ENCODE measurements at places on chromosomes 3 and 15. TPM values are rescaled to one million over a fixed set of nuclear protein-coding genes. Genes with fewer than 3 reads are reported as not detected.

Gene PCSK6
- total RNA-seq = 3.6 TPM

Gene PTH1R
- total RNA-seq = 0.26 TPM

DNA sequence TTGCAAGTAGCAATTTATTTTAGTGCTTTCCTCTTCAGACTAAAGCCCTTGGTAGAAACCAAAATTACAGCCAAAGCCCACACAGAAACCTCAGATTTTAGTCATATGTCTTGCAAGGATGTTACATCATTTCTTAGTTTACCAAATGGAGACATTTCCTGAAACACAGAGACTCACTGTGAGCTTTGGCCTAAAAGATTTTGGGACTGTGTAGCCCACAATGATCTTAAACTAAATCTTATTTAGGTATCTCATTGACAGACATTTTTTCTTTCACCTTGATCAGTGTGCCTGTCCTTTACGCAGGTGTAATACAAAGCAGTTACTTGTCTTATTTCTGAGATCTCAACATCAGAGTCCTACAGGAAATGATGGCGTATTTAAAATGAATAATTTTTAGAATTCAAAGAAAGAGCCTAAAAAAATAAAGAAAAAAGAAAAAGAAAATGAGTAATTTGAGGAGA is 27.8 kb upstream of the AP4E1 start:
- no peaks in the 10 kb centered on the region for H3K4me1 ChIP-seq
- no peaks in the 10 kb centered on the region for H3K36me3 ChIP-seq

DNA sequence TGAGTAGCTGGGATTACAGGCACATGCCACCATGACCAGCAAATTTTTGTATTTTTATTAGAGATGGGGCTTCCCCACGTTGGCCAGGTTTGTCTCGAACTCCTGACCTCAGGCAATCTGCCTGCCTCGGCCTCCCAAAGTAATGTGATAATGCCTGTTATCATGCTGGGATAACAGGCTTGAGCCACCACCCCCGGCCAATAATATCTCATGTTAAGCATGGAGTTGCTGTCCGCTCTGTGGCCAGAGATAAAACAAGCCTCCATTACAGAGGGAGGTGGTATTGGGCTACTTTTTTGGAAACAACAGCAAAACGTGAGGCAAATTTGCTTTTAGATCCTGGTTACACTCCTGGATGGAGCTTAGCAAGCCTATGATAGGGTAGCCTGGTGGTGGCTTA is 32.9 kb upstream of the ALG1L2 start:
- no peaks in the 10 kb centered on the region for H3K36me3 ChIP-seq
- H3K27me3 ChIP-seq = no peaks in the 10 kb centered on the region
- H3K4me3 ChIP-seq = no peak overlapping the region
- H3K27ac ChIP-seq = no peak overlapping the region

DNA sequence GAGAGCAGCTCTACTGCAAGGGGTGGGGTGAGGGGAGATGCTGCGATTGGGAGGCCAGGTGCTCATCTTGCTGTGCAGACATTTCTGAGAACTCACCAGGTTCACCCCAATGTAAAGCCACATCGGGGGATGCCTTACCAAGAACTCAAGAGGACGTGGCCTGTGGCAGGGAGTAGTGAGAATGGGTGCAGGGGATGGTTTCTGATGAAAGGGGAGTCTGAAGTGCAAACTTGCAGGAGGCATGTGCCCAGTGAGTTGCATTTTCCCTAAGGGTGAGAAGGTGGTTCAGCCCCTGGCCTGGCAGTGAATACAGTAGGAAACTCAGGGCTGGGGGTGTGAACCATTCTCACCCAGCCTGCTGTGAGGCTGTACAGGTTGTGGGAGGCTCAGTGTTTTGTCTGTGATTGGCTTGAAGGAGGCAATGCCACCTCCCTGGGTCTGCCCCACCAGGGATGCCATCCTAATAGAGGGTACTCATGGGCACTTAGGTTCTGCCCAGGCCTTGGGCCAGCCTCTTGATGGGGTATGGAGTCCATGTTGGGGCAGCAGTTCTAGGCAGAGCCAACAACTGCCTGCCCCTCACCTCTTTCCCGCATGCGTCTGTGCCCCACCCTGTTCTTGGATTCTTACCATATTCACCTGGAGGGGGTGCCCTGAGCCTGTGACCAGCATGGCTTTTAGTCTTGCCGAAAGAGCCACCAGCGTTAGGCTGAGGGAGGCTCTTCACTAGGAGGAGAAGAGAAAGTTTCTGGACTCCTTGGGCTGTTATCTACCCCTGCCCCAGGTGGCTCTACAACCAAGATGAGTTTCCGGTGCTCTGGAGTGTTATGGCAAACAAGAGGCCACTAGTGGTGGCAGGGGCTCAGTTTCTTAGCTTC is 4.5 kb downstream of the HEMK1 start:
- no peak overlapping the region for H3K4me3 ChIP-seq
- no peaks in the 10 kb centered on the region for H3K36me3 ChIP-seq
- no peak for DNase-seq
- no peak overlapping the region for H3K27ac ChIP-seq
- no peaks in the 10 kb centered on the region for H3K27me3 ChIP-seq

DNA sequence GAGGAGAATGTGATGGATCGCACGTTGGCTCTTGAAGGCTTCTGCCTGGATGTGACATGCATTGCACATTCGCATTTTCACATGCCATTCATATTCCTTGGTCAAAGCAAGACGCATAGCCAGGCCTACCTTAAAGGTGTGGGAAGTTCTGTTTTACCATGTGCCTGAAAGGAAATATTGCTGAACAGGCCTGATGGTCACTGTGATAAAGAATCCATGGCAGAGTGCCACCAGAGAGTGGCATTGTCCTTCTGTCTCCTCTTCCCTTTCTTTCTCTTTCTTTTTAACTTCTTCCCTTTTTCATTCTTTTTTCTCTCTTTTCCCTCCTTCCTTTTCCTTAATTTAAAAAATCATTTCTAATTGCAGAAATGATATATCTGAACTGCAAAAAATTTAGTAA is 15.9 kb upstream of the MITF start:
- H3K36me3 ChIP-seq = no peaks in the 10 kb centered on the region
- no peak overlapping the region for H3K4me3 ChIP-seq
- DNase-seq = no peak
- H3K27me3 ChIP-seq = no peaks in the 10 kb centered on the region

DNA sequence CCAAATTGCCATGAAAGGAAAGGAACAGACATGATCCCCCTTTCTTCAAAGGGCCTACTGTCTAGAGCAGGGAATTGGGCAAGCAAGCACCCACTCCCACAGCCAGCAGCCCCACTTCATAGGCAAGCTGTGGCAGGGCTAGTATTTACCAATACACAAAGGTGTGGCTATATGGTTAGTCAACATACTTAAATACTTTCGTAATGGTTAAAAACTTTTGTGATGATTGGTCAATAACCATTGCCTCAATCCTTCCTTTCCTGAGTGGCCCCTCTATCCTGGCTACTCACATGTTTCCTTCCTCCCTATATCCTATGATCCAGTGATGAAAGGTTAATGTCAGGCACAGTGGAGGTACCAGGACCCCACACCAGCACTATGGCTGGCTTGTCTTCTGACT is 30.1 kb upstream of the ARL8B start:
- peak overlapping the region; percentile 59 for H3K27ac ChIP-seq
- no peak for DNase-seq
- peaks cover 6% of the 10 kb centered on the region for H3K4me1 ChIP-seq
- H3K27me3 ChIP-seq = peaks cover 24% of the 10 kb centered on the region
- no peak overlapping the region for H3K4me3 ChIP-seq
- H3K36me3 ChIP-seq = no peaks in the 10 kb centered on the region

GRCh38 chr3:10248984-10249748 is 907 bp downstream of the TATDN2 start:
- H3K27me3 ChIP-seq = no peaks in the 10 kb centered on the region
- peak overlapping the region; percentile 85 for H3K27ac ChIP-seq
- H3K4me3 ChIP-seq = peak overlapping the region; percentile 86
- H3K4me1 ChIP-seq = peaks cover 18% of the 10 kb centered on the region

Gene DNAJA4
- 4.6 TPM for total RNA-seq

DNA sequence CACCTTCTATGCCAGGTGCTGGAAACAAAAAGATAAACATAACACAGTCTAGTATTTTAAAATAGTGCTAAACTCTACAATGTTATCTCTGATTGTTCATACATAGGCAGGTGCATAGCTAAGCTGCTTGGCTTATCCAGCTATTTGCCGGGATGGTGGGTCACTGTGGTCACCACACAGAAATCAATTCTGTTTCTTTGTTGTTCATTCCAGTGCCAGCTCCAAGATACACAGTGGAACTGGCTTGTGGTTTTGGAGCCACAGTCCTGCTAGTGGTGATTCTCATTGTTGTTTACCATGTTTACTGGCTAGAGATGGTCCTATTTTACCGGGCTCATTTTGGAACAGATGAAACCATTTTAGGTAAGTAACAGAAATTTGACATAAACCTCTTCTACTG is 130.2 kb downstream of the IL1RAP start:
- DNase-seq = peak; percentile 11
- peaks cover 39% of the 10 kb centered on the region for H3K4me1 ChIP-seq
- no peak overlapping the region for H3K4me3 ChIP-seq
- H3K27ac ChIP-seq = peak overlapping the region; percentile 92

Gene ALDH1A2
- total RNA-seq = 1.4 TPM

Gene FOXB1
- total RNA-seq = not detected

DNA sequence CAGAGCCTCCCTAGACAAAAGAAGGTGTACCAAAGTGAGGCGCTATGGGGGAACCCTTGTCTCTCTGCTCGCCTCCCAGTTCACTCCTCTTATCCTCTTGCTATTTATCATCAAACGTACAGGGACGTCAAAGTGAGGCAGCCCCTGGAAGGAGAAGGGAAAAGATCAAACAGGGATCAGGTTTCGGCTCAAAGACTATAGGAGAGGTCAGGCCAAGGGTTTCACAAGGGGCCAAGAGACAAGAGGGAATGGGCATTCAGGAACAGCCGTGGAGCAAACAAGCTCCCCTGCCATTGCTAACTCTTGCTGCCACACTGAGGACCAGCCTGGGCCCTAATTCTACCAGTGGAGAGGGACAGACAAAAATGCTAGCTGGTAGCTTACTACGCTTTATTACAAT is 168.7 kb downstream of the GREM1 start:
- DNase-seq = no peak
- no peaks in the 10 kb centered on the region for H3K27me3 ChIP-seq
- no peak overlapping the region for H3K4me3 ChIP-seq
- H3K36me3 ChIP-seq = no peaks in the 10 kb centered on the region
- H3K27ac ChIP-seq = no peak overlapping the region
- peaks cover 7% of the 10 kb centered on the region for H3K4me1 ChIP-seq

- no peak overlapping the region for H3K27ac ChIP-seq
- H3K4me1 ChIP-seq = no peaks in the 10 kb centered on the region
- H3K4me3 ChIP-seq = no peak overlapping the region
- DNase-seq = no peak
- H3K36me3 ChIP-seq = no peaks in the 10 kb centered on the region
Measured at GRCh38 chr3:132180337-132180791, 136.8 kb upstream of the ACP3 start.

GRCh38 chr3:187789872-187790271 is 44.6 kb upstream of the BCL6 start:
- peaks cover 11% of the 10 kb centered on the region for H3K4me1 ChIP-seq
- peaks cover 12% of the 10 kb centered on the region for H3K27me3 ChIP-seq
- H3K27ac ChIP-seq = no peak overlapping the region
- no peak overlapping the region for H3K4me3 ChIP-seq
- no peak for DNase-seq

DNA sequence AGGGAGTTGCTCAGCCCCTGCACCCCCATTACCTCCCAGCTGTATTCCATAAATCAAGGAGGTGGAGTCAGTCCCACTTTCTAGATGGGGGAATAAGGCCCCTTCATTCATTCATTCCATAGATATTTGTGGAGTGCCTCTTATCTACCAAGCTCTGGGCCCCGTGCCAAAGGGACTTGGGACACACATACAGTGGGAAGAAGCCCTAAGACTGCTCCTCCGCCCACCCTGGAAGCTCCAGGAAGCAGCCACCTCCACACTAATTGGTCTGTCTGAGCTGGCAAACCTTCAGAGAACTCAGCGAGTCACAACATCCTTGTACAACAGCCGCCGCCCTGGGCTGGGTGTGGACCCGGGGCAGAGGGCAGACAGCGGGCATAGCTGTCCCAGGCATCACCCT is 6.4 kb downstream of the STRA6 start:
- no peak overlapping the region for H3K27ac ChIP-seq
- H3K27me3 ChIP-seq = peaks cover 11% of the 10 kb centered on the region
- no peak for DNase-seq
- no peaks in the 10 kb centered on the region for H3K36me3 ChIP-seq
- peaks cover 4% of the 10 kb centered on the region for H3K4me1 ChIP-seq
- H3K4me3 ChIP-seq = no peak overlapping the region

GRCh38 chr3:43769885-43770425 is 79.2 kb downstream of the ABHD5 start:
- peaks cover 32% of the 10 kb centered on the region for H3K27me3 ChIP-seq
- H3K4me3 ChIP-seq = peak overlapping the region; percentile 40
- H3K27ac ChIP-seq = no peak overlapping the region
- no peaks in the 10 kb centered on the region for H3K36me3 ChIP-seq
- peaks cover 2% of the 10 kb centered on the region for H3K4me1 ChIP-seq

Gene TRPM1
- total RNA-seq = not detected

DNA sequence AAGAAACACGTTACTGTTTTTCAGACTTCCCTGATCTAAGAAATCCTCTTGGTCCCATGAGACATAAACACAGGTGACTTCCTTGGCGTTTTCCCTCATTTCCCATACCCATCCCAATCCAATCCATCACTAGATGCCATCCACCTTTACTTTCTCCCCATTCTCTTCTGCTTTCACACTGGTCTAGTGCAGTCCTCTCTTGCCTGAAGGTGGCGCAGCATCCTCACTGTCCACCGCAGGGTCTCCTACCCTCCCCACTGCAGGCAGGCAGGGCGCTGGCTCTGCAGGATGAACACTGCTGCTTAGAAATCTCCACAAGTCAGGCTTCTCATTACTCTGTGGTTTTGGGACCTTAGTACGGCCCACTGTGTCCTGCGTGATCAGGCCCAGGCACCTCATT is 58.2 kb downstream of the RAB7A start:
- no peak overlapping the region for H3K4me3 ChIP-seq
- no peaks in the 10 kb centered on the region for H3K36me3 ChIP-seq
- no peak overlapping the region for H3K27ac ChIP-seq
- no peaks in the 10 kb centered on the region for H3K27me3 ChIP-seq

DNA sequence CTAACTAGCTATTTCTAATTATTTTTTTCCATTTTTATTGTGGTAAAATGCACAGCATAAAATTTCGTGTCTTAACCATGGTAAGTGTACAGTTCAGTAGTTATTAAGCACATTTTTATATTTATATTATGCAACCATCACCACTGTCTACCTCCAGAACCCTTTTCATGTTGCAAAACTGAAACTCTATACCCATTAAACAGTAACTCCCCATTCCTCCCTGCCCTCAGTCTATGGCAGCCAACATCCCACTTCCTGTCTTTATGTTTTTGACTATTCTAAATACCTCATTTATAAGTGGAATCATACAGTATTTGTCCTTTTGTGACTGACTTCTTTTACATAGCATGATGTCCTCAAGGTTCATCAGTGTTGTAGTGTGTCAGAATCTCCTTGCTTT is 25.5 kb downstream of the SLC35A5 start:
- no peak overlapping the region for H3K27ac ChIP-seq
- no peaks in the 10 kb centered on the region for H3K4me1 ChIP-seq
- peaks cover 6% of the 10 kb centered on the region for H3K36me3 ChIP-seq

GRCh38 chr15:59821286-59821685 is 132.2 kb upstream of the BNIP2 start:
- no peak overlapping the region for H3K4me3 ChIP-seq
- DNase-seq = no peak
- no peaks in the 10 kb centered on the region for H3K36me3 ChIP-seq
- peaks cover 29% of the 10 kb centered on the region for H3K27me3 ChIP-seq

GRCh38 chr3:152818027-152818426 is 16.9 kb upstream of the P2RY1 start:
- no peaks in the 10 kb centered on the region for H3K4me1 ChIP-seq
- DNase-seq = no peak
- no peak overlapping the region for H3K27ac ChIP-seq
- no peak overlapping the region for H3K4me3 ChIP-seq
- H3K27me3 ChIP-seq = peaks cover 8% of the 10 kb centered on the region

Measured in progenitor cell of endocrine pancreas (in vitro differentiated cells).